HuH-7 (cell line): ENCODE measurements at places on chromosomes 7 and 10.
A peak's percentile ranks its signal among the peaks of the same experiment; 100 is the strongest.

DNA sequence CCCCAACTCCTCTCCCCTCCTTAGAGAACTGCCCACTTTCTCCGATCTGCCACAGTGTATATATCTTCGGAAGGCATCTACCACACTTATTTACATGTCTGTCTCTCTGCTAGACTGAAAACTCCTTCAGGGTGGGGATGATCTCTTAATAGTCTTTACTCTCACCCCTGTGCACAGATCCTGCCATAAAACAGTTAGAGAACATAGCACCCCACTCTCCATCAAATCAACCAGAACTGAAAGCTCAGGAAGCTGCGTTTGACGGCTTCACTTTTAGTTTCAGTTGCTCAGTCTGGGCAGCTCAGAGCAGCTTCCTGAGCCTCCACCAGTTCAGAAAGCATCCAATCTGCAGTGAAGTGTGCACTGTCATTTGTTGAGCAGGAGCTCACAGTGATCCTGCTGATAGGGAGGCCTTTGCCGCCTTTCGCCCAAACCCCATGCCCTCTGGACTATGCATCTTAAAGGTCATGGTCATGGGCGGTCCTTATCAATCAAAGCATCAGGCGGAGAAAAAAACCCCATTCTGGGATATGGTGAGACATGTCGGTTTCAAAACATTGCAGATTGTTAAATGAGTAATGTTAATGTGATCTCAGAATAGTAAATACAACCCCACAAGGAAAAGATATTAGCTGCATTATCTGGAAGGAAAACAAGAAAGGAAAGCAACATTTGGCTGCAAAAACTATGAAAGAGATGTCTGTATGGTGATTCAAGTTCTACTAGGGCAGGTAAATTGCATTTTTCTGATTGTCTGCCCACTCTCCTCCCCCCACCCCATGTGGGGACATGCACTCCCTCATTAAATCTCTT is 167.1 kb upstream of the ADO start:
- no peak for DNase-seq

DNA sequence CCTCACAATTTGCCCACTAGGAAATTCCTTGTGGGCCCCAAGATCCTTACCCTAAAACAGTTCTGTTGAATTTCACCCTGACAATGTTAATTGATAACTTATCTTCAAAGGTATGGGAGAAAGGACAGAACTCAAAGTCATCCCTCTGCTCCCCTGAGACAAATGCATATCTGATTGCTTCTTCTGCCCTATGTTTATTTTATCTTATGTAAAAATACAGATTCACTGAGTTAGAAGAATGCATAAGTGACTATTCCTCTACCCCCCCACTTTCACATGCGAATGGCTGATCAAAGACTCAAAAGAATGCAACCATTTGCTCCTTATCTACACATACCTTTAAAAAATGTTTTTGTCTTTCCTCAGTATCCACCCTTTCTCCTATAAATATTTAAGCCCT is 235.7 kb upstream of the SEMA3C start:
- no peak for DNase-seq

- DNase-seq, result no peak
These were observed 266.7 kb upstream of the PLXDC2 start for GRCh38 chr10:19549503-19549902.

DNA sequence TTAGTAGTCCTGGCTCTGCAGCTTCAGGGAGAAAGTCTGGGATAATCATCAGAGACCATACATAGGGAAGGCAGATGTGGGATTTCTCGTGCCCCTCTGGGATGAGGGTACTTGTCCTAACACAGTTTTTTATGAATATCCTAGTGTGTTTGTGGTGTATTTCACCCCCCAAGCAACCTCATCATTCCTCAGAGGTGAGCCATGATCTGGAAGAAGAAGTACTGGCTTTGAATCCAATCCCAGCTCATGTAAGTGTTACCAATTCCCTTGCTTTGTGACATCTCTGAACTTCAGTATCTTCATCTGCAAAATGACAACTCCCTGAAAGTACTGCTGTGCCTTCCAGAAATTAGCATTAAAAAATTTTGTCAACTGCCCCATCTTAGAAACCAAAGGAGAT is 347.5 kb upstream of the ZMIZ1 start:
- DNase-seq, result no peak

DNA sequence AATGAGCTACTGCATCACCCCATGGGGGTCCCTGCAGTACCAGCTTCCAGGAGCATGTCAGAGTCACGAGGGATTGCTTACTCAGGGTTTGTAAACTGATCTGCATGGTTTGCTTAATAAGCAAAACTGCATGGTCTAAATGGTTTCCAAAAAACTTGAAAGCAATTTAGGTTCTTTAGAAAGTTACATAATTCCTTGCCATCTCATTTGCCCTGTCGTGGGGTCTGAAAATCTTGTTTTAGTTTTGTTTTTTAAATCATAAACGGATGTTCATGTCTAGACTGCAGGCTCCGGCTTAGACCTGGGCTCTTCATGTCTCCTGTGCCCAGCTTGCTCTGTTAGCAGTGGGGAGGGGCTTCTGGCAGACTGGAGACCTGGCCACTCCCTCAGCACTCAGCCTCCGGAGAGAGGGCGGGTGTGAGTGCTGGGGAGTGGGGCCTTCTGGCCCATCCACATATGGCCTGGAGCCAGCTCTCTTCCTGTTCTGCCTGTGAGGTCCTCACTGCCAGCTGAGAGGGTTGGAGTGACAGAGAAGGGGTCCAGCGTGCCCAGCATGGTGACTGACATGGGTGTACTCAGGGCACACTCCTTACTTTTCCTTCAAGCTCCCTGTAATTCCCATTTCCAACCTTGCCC is 17.5 kb downstream of the PRF1 start:
- no peak for DNase-seq

DNA sequence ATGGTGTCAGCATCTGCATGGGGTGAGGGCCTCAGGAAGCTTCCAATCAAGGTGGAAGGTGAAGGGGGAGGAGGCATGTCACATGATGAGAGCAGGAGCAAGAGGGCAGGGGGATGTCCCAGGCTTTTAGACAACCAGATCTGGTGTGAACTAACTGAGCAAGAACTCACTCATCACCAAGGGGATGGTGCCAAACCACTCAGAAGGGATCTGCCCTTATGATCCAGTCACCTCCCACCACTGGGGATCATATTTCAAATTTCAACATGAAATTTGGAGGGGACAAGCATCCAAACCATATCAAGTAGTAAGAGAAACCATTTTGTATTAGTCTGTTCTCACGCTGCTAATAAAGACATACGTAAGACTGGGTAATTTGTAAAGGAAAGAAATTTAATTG is 33.6 kb downstream of the THNSL1 start:
- DNase-seq, result no peak

DNA sequence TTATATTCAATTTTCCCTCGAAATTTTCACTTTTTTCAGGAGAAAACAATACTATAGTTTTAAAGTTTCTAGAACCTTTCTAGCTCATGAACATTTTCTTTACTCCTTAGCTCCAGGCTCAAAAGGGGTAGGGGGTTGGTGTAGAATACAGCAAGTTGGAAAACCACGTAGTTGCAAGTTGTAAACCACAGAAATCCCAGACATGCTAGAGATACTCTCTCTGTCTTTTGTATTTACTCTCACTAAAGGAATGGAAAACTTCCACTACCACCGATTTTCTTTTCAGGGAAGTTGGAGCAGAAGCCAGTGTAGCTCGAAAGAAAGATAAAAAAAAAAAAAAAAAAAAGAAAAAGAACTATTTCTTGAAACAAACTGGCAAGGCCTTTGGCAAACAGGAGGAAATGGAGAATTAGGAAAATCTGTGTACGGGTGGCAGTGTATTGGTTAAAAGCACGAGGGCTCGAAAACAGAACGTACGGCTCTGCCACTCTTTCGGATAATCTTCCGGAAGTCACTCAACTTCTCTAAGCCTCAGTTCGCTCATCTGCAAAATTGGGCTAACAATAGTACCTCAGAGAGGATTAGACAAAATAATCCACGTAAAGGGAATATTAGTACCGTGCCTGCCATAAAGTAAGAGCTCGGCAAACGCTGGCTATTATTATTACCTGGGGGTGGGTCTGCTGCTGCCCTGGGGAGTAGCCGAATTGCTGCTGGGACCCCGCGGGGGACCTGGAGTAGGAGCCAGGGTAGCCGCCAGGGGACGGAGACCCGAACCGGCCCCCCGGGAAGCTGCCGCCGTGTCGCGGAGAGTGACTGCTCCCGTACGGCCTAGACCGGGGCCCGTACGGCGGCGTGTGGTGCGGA is 628 bp downstream of the MPLKIP start:
- no peak for DNase-seq

GRCh38 chr7:150855046-150855445 is 2.7 kb downstream of the AOC1 start:
- no peak for DNase-seq

DNA sequence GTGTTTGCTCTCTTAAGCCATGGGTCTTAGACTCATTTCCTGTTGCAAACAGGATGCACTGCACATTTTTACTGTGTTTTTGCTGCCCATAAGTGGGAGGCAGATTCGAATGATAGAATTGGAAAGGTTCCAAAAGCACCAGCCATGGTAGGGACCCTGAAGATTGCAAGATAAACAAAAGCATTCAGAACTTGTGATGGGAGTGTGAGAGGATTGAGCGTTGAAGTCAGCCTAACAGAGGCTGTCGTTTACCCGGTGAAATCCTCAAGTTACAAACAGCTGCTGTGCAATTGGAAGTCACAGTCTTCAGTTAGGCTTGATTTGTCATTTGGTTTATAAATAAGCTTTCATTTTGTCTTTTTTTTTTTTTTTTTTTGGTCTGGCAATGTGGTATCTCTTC is 192.7 kb upstream of the MKI67 start:
- no peak for DNase-seq

GRCh38 chr10:14243221-14243620 is 87.5 kb downstream of the FRMD4A start:
- no peak for DNase-seq

GRCh38 chr7:65216469-65216868 is 157.2 kb upstream of the ZNF92 start:
- DNase-seq, result peak; percentile 51

GRCh38 chr10:124624466-124624865 is 119.7 kb downstream of the FAM53B start:
- DNase-seq, result no peak

DNA sequence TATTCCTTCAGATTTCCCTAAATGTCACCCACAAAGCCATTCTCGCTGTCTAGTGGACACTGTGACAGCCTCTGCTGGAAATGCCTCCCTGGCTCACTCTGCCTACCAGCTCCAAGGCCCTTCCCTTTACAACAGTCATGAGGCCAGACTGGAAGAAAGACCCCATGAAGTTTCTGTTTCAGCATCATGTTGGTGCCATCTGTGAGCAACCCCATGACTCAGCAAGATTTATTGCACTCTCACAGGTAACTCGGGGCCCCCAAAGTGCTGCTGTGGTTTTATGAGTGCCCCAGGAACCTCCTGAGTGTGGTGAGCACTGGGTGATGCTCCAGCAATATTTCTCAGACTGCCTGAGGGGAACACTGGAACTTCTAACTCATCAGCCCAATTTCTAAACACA is 218.6 kb downstream of the ZNF33B start:
- DNase-seq, result no peak

GRCh38 chr7:15280078-15280733 is 281.6 kb downstream of the AGMO start:
- no peak for DNase-seq

- DNase-seq, result no peak
These were observed 164.3 kb downstream of the SUGCT start for GRCh38 chr7:40299097-40299496.

- no peak for DNase-seq
These were observed 12.7 kb upstream of the TMEM273 start for GRCh38 chr10:49200854-49201253.

- DNase-seq, result no peak
These were observed 192.2 kb downstream of the CUX1 start for GRCh38 chr7:102009628-102010027.

- no peak for DNase-seq
These were observed 213.1 kb downstream of the ELFN1 start for GRCh38 chr7:1883031-1883761.

GRCh38 chr7:158828133-158829020 is 932 bp downstream of the ESYT2 start:
- peak; percentile 23 for DNase-seq

DNA sequence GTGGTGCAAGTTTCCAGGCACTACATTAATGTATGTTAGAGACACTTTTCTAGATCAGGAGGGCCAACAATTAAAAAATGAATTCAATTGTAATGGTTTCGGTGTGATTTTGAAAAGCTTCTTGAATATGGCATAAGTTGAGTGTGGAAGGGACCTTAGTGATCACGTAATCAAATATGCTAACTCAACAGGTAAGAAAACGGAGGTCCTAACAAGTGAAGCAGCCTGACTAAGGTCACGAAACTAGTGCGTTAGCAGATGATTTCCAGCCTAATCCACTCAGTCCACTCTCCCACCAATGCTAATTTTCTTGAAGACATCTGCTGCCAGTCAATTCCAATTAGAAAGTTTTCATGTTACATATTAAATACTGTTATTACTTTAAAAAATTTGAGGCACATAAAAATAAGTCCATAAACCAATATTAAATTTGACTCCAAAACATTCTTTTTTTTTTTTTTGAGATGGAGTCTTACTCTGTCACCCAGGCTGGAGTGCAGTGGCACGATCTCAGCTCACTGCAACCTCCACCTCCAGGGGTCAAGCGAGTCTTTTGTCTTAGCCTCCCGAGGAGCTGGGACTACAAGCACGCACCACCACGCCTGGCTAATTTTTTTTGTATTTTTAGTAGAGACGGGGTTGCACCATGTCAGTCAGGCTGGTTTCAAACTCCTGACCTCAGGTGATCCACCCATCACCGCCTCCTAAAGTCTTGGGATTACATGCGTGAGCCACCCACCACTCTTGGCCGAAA is 2.3 kb upstream of the RSBN1L start:
- no peak for DNase-seq

DNA sequence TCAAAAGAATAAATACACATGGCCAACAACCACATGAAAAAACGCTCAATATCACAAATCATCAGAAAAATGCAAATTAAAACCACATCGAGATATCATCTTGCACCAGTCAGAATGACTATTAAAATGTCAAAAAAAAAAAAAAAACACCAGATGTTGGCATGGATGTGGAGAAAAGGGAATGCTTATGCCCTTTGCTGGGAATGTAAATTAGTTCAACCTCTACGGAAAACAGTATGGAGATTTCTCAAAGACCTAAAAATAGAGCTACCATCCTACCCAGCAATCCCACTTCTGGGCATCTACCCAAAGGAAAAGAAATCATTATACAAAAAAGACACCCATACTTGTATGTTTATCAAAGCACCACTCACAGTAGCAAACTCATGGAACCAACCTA is 45.0 kb upstream of the DIP2C start:
- no peak for DNase-seq

GRCh38 chr10:74276416-74276815 is 125.4 kb downstream of the ADK start:
- no peak for DNase-seq

DNA sequence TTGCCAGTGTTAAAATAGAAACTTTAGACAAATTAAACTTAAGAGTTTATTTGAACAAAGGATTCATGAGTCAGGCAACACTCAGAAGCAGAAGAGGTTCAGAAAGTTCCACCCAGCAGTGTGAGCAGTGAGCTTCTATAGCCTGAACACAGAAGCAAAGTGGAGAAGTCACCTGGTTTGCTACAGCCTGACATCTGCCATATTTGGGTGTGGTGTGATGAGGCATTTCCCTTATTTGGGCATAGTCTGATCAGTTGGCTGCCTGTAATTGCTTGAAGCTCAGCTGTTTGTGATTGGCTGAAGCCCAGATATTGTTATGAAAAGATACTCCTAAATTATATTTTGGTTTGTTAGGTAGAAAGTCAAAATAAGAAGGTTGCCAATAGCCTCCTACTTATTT is 39.1 kb downstream of the VWC2 start:
- no peak for DNase-seq
